Lung microvascular endothelial cell (primary cell): ENCODE measurements at places on chromosomes 6 and 20. TPM values are rescaled to one million over a fixed set of nuclear protein-coding genes. Genes with fewer than 3 reads are reported as not detected.

GRCh38 chr6:29851190-29851589, 23.6 kb downstream of the HLA-G start:
- no peak for DNase-seq

- DNase-seq, result no peak
Observed at GRCh38 chr6:57215260-57215659, 6.8 kb downstream of the RAB23 start.

DNA sequence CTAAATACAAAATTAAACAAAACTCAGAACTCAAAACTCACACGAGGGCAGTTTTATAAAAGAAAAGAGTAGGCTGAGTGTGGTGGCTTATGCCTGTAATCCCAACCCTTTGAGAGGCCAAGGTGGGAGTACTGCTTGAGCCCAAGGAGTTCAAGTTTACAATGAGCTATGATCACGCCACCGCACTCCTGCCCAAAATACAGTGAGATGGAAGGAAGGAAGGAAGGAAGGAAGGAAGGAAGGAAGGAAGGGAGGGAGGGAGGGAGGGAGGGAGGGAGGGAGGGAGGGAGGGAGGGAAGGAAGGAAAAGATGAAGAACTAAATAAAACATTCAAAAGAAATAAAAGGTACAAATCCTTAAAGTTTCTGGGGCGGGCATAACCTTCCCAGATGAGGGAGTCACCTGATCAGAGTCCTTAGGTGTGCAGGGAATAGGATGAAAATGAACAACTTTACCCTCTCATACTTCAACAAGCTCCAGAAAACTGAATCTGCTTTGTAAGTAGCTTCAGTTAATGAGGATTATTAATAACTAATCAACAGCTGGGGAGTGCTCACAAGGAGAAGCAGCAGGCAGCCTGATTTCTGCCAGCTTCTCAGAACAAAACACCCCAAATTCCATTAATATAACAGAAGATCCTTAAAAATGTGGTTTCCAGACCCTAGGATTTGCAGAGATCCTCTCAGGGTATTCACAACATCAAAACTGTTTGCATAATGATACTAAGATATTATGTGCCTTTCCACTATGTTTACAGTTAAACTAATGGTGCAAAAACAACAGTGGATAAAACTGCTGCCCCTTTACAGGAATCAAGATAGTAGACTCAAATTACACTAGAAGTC, 21.8 kb downstream of the LMBRD1 start:
- DNase-seq, result no peak

DNA sequence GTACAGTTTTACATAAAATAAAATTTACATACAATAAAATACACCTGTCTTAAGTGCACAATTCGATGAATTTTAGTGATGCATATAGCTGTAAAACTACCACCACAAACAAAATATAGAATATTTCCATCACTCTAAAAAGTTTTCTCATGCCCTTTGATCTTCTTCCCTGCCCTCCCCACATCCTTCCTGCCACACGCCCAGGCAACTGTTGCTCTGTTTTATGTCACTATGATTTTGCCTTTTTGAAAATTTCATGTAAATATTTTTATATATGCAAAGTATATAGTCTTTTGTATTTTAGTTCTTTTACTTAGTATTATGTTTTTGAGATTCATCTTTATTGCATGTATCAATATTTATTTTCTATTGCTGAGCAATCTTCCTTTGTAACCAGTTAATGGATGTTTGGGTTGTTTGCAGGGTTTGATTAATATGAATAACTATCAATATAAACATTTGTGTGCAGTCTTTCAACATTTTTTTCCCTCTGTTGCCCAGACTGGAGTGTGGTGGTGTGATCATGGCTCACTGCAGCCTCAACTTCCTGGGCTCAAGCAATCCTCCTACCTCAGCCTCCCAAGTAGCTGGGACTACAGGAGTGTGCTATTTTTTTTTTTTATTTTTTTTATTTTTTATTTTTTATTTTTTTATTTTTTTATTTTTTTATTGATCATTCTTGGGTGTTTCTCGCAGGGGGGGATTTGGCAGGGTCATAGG, 23.8 kb upstream of the SAMHD1 start:
- DNase-seq, result no peak

- no peak for DNase-seq
Observed at GRCh38 chr20:61597996-61598395, 345.9 kb downstream of the CDH4 start.

NR2E1 gene
- not detected in 2 replicates for total RNA-seq

DNA sequence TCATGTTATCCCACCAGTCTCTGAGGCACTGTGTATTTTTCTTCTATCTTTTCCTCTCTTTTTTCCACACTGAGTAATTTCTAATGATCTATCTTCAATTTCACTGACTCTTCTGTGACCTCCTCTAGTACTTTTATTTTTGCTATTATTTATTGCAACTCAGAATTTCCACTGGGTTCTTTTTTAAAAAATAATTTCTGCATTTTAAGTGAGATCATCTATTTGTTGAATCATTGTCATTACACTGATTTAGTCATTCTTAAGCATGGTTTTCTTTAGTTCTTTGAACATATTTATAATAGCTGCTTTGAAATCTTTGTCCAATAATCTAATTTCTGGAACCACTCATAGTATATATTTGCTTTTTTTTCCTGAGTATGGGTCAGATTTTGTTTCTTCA, 96.7 kb upstream of the SLC22A16 start:
- no peak for DNase-seq

GRCh38 chr6:24357336-24358218, at the start of gene DCDC2:
Gene DCDC2 (minus strand): TSS chr6:24358059. CDS start chr6:24357750, 309 bp downstream.
- DNase-seq, result no peak

RSPH4A gene
- total RNA-seq, result 0.60 and 0.65 TPM in 2 replicates

- peak; percentile 67 for DNase-seq
Observed at GRCh38 chr20:7723284-7723683, 217.0 kb downstream of the HAO1 start.

GRCh38 chr6:7124636-7125035, 16.9 kb downstream of the RREB1 start:
- no peak for DNase-seq

DNA sequence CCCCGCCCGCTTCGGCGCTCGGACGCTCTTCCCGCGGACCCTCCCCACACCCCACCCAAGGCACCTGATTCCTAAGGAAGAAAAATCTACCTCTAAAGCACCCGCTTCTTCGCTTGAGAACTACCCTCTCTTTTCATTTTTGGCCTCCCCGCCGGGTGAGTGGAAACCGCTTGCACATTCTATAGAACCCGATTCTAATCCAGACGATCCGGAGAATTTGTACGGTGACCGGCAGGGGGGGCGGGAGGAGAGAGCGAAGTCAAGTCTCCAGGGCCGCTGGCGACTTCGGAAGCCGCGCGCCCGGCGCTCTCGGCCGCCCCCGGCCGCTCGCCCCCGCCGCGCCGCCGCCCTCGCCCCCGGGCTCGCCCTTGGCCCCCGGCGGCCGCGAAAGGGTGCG, at the start of gene RBM24:
Gene RBM24, plus strand, starts transcription at position 262 of the 397 bp plus-strand sequence. CDS start 221 bp downstream, outside the sequence.
- peak; percentile 52 for DNase-seq

DNA sequence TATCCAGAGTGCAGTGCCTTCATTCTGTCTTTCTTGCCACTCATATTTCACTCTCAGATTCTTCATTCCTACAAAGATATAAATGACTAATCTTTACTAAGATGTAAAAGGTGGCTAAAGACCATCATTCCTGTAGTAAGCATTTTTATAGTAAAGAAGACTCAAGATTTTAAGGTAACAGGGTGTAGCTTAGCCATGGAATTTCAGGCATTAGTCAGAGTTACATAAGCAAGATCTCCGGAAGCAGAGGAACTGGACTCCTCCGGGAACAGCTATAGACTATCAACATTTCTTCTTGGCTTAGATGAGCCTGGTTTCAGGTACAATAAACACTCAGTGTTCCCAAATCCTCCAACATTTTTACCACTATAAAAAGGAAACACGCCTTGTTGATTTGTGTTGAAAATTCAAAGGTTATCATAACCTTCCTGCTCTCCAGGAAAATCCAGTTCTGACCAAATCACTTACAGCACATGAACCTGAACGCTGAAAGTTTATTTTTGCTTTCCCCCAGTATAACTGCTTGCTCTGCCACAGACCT, 23.7 kb downstream of the SERPINB1 start:
- peak; percentile 82 for DNase-seq

GRCh38 chr6:69390125-69390524, 406.7 kb downstream of the LMBRD1 start:
- no peak for DNase-seq

SPAG4 gene
- total RNA-seq, result 12.6 and 19.0 TPM in 2 replicates

DNA sequence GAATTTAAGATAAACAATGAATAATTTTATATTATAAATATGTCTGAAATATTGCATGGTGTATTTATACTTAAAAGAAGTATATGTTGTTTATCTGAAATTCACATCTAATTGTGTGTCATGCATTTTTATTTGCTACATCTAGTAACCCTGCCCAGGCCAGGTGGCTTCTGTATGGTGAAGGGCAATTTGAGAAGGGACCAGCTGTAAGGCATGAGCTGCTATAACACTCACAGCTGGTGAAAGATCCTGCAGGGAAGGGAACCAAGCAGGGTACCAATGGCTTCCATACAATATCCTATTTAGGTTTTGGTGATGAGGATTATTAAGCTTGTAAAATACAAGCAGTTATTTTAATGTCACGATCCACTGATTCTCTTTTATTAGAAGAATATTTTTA, 921.8 kb upstream of the GJE1 start:
- no peak for DNase-seq

DNA sequence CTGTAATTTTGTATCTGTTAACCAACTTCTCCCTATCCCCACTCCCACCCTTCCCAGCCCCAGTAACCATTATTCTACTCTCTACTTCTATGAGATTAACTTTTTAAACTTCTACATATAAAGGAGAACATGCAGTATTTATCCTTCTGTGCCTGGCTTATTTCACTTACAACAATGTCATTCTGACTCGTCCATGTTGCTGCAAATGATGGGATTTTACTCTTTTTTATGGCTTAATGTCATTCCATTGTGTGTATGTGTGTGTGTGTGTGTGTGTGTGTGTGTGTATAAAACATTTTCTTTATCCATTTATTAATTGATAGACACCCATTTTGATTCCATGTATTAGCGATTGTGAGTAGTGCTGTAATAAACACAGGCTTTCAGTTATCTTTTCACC, 76.1 kb downstream of the COL19A1 start:
- no peak for DNase-seq

DNA sequence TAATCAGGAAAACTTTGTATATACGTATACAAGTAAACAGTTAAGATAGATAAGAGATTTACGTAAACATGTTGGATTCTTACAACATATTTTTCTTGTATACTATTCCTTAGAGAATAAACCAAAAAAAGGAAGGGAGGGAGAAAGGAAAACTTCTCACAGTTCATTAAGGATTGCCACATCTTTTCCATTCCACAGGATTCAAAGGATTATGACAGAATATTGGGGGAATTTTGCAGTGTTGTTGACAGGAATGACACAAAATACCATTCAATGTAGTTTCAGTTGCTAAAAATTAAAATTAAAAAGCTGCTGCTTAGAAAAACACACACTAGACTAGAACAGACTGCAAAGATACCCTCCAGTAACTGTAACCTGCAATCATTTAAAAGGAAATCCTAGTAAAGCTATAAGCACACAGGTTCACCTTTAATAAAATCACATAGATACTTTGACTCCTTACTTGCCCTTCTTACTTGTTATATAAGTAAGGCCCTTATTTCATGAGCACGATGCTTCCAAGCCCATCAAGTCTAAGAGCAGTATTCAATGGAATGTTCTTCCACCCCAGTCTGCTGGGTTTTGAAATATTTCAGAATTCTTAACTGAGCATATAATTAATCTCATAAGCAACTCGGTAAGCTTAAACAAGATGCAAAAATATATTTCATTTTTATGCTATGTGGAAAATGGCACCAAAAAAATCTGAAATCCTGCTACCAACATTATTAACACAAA, 107.8 kb downstream of the SMLR1 start:
- no peak for DNase-seq

DNA sequence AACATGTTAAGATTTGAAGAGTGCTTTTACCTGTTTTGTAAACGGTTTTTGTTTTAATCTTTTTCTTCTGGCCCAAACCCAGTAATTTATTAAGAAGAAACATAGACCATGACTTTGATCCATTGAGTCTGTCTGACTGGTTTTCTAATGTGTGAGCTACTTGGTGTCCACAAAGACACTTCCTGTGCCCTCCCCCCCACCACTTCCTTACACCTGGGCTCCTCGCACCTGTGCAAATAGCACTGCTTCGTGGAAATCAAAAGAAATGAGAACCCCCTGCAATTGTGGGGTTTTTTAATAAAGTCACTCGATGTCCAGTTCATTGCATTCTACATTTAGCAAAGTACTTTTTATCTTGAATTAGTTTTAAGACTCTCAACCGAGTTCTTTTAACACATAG, 65.5 kb downstream of the SMOC2 start:
- DNase-seq, result no peak

DNA sequence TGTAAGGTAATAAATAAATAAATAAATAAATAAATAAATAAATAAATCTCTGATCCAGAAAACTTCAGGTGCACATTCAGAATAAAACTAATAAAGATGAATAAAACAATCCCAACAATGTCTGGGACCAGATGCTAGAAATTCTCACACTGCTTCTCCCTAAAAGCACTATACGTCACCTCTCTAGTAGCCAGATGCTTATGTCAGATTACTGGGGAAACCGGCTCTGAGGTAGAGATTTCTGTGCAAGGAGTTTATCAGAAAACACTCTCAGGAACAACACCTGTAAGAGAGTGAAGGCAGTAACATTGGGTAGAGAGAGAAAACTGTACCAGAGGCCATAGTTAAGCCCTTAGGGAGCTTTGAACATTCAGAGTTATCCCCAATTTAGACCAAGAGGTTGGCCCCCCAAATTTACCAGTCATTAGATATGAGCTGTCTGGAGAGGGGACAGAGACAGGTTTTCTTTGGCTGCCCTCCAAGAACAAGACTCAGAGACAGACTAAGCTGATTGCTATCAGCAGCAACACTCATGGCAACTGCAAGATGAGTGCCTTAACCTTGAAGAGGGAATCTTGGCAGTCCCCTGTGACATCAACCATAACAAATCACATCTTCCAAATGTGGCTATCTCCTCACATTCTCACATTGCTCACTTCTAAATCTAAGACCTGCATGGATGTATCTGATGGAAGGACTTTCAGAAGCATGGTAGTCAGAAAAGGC, 151.2 kb upstream of the BMP5 start:
- no peak for DNase-seq

PSMB1 gene
- total RNA-seq, result 221 and 345 TPM in 2 replicates

DNA sequence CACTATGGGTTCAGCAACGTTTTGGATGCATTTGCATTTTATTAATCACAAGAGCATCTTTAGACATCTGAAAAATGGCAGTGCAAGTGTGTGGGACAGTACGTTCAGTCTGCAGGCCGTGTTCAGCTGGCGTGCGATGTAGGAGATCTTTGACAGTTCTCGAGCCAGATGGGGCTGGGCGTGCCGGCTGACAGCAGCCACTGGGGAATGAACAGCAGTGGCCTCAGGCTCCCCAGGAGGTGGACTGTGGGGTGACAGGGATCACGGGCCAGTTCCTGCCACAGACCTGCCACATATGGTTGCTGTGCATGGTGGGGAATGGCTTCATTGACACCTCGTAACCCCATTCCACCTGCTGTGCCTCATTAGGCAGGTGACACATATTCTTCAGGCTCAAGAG, 16.4 kb upstream of the MLN start:
- no peak for DNase-seq

GRCh38 chr6:41038205-41038604, 816 bp downstream of the UNC5CL start:
- no peak for DNase-seq

GRCh38 chr6:1735239-1735803, 125.6 kb downstream of the FOXC1 start:
- no peak for DNase-seq

- peak; percentile 67 for DNase-seq
Observed at GRCh38 chr6:8182902-8183665, 80.7 kb upstream of the EEF1E1 start.

MCUR1 gene
- 5.2 and 6.5 TPM in 2 replicates for total RNA-seq

GRCh38 chr20:46552460-46553420, 2.3 kb upstream of the OCSTAMP start:
- no peak for DNase-seq
